ENCODE measurements at places on chromosomes 3 and 15. TPM values are rescaled to one million over a fixed set of nuclear protein-coding genes. Genes with fewer than 3 reads are reported as not detected.

Gene CPN2
- total RNA-seq = not detected

Gene PSMD6
- total RNA-seq = 84.8 TPM

Gene GXYLT2
- total RNA-seq = 0.09 TPM

Gene PRSS50
- not detected for total RNA-seq
